ENCODE measurements at places on chromosomes 7 and 10.

- DNase-seq, result peak; percentile 84
These were observed 5.6 kb upstream of the ZNF518A start for GRCh38 chr10:96124230-96125141.

DNA sequence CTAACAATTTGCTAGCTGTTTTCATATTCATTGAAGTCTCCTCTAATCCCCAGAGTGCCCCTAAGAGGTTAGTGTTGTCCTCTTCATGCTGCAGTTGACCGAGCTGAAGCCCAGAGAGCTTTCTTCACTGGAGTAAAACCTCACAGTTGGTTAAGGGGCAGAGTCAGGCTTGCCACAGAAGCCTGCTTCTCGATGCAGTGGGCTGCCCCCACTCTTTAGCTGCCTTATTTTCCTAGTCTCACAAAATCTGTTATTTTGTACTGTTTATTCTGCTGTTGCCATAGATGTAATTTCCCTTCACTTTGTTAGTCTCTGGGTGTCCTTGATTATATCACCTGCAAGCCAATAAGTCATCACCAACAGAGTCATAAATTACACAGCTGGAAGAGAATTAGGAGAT, 56.3 kb upstream of the ZPBP start:
- no peak for DNase-seq

DNA sequence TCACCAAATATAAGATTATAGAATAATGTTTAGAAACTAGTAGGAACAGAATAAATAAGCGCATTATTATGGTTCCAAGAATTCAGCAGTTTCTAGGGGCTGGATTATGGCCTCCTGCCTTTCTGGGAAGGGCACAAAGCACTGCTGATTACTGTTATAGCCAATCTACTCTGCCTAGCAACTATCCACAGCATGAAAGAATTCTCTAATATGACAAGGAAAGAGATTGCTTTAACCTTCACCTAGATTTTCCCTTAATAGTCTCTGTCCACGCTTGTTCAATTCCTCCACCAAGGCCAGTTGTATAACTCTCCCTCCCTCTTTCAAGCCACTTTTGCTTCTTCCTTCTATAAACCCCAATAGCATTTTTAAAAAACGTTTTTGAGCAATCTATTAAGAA, 1033.6 kb upstream of the LRRTM3 start:
- DNase-seq, result no peak

GRCh38 chr7:124811341-124811740, 45.7 kb upstream of the GPR37 start:
- no peak for DNase-seq

DNA sequence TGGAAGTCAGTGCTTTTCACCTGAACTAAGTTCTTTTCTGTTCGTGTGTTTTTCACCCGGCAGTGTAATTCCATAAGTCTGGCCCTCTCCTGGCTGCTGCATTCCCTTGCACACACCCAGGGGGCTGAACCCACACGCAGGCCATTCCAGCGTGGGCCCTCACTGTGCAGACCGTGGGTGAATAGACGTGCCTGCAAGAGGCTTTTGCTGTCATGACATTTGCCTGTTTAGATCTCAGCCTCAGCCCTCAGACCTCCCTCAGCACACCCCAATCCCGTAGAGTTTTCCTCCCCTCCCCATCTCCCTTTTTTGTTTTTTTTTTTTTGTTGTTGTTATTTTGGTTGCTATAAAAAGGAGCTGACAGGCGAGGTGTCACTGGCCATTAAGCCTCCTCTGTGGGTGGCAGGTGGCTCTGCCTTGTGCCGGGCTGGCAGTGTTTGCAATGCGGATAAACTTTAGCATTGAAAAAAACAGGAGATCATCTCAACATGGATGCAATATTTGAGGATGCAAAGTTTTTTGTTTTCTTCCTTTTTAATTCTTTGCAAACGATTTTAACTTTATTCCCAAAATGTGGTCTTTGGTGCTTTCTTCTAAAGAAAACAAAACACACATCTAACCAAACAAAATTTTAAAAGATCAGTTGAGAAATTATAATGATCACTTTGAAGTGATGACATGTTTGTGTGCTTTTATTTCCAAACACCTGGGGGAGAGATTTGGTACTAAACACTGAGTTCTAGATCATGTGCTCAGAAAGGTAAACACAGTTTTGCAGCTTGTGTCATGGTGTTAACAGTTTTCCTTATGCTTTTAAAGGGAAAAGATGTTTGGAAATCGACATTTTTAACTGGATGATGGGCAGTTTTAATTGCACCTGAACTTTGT, 58.8 kb downstream of the WDR37 start:
- no peak for DNase-seq

- no peak for DNase-seq
These were observed 79.9 kb downstream of the FZD1 start for GRCh38 chr7:91343996-91344629.

DNA sequence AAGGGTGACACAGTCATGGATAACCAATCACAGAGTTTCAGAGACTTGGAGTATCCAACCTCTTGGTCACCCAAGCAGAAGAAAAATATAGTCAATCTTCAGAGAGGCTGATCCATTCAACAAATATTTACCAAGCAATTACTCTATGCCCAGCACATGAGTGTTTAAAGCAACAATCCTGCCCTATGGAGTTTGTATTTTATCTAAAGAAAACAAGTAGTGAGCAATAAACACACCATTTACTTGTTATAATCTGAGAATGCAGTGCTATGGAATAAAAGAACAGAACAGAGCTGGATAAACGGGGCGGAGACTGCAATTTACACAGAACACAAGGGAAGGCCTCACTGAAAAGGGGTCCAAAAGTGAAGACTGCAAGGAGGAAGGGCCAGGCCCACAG, 63.8 kb downstream of the GRB10 start:
- no peak for DNase-seq
